Cortex of kidney (tissue), 1 donor: ENCODE measurements at places on chromosomes 2 and 18.

DNA sequence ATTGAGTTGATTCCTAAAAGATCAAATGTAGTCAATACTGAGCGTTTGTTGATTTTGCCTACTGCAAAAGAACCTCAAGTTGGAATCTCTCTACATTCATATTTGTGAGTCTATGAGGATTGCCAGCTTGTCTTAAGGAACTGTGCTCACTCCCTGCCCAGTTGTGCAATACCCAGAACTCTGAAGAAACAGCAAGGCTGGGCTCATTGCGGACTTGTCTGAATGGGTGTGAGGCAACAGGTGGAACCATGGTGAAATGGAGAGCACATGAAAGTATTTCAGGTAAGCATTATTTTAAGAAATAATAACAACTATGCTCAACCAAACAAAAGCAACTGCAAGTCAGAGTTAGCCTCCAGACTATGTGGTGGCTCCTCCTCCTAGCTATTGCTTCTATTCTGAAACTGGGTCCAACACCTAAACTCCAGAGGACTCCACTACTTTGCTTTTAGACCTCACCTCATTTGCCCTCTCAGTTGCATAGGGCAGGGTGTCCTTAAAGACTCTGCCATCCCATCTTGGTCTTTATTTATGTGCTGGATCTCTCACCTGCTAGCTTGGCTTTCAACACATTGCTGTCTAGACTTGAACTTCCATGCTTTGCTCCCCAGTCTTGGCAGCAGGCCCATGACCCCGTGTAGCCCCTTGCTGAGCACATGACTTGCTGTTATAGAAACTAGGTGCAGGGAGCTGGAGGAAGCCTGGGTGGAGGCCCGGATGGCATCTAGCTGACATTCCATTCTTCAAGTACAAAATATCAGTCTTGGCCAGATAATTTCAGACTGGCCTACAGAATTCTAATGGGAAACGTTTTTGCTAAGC, 94.8 kb upstream of the ARL5A start:
- no peak for DNase-seq

DNA sequence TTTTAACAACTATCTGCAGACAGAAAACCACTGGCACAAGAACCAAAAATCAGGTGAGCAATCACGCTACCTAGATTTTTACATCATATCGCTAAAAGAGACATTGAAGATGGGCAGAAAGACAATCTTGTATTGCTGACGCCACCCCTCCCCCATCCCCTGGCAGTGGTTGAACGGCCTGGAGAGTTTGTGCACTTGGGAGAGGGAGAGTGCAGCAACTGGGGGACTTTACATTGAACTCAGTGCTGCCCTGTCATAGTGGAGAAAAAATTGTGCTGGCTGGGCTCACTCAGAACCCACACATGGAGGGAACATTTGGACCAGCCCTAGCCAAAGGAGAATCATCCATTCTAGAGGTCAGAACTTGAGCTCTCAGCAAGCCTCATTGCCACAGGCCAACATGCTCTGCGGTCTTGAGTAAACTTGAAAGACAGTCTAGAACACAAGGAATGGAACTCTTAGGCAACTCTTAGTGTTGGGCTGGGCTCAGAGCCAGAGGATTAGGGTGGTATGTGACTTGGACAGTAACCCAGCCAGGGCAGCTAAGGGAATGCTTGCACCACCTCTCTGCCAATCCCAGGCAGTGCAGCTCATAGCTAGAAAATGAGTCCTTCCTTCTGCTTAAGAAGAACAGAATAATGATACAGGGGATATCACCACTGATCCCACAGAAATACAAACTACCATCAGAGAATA, 220.0 kb upstream of the CYP26B1 start:
- no peak for DNase-seq

DNA sequence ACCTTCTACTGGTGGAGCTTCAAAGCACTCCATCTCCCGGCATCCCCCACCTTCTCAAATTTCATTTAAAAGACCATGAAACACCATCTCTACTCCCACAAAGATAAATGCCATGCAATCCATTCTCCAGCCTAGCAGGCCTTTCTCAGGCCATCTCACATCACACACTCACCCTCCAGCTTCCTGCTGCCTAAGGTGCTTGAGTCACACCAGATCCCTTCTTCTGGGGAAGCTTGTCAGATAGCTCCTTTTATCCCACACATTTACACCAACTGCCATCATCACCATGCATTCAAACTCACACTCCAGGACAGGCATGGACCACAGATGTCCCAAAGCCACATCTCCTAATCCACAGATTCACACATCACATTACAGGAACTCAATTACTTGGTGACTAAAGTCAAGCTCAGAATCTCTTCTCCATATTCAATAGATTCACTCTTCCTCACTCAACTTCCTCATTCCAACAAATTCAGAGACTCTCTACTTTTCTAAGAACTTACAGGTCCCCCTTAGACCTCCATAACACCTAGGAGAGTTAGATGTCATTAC, 292.5 kb downstream of the TNS1 start:
- DNase-seq: no peak

- no peak for DNase-seq
These were observed 139.8 kb upstream of the NCK2 start for GRCh38 chr2:105604938-105605337.

DNA sequence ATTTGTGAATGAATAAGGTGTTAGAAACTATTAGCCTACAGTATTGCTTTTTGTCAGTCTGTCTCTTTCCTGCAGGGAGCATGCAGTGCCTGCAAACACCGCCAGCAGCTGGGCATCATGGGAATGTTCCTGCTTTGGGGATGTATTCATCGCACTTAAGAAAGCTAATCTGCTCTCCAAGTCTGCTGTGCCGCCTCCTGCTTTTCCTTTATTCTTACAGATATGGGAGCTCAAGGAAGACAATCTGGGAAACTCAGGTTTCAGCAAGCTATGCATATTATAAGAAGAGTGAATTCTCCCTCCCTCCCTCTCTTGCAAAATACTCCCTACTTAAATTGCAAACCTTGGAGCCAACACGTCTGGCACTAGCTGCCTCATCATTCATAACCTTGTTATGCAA, 479.2 kb upstream of the ACVR2A start:
- DNase-seq: no peak

GRCh38 chr18:31723990-31724711, 36.5 kb downstream of the SLC25A52 start:
- DNase-seq: no peak

DNA sequence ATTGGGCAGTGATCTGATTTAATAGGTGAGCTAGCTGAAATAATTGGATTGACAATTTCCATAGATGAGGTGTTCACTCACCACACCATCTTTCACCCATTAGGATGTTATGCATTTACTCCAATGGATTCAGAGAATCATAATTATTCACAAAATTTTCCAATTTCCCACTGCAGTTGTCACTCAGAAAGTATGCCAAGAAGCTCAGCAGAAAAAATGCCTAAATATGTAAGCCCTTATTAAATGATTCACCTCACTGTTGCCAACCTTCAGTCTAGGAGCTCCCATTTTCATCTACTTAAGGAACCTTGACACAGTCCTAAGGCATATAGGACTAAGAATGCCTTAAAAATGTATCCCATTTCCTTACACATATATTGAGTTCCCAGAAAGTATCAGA, 94.3 kb downstream of the MBD2 start:
- no peak for DNase-seq

- DNase-seq: no peak
These were observed 1910.7 kb upstream of the LRRTM1 start for GRCh38 chr2:82215212-82215611.

DNA sequence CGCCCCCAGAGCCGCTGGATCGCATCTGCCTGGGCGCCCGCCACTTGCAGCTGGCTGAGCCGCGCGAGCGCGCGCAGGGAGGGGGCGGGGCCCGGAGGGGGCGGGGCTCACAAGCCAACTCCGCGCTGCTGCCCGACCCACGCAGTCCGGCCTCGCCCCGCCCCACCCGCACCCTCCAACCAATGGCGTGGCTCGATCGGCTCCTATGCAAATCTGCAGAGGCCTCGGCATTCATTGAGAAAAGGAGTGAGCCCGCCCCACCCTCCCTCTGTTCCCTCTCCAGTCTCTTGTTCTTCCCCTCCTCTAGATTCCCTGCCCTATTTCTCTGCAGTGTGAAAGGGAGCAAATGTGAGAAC, at the start of gene ALK:
Gene ALK (minus strand): TSS at position 27 of the 356 bp plus-strand sequence. CDS start 927 bp downstream, outside the sequence.
- no peak for DNase-seq

DNA sequence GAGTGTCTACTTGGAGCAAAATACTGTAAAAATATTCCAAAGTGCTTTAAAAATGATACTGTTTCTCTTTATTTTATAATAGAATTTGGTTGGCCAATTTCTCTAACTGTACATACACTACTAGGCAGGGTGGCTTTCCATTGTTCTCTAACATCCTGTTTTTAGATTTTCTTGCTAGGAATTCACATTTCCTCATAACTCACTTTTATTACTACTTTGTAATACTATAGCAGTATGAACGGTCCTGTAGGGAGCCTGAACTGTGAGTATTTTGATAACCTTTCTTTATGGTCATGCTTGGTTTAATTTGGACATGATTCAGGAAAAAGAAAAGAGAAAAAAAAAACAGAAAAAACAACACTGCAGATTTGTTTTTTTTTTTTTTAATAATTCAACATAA, 37.8 kb downstream of the GCG start:
- no peak for DNase-seq

GRCh38 chr2:16050261-16050907, 110.0 kb downstream of the MYCN start:
- DNase-seq: no peak

- no peak for DNase-seq
These were observed 1.2 kb upstream of the BCL11A start for GRCh38 chr2:60554646-60555065.

GRCh38 chr2:233928594-233929351, 11.6 kb downstream of the TRPM8 start:
- DNase-seq: no peak

DNA sequence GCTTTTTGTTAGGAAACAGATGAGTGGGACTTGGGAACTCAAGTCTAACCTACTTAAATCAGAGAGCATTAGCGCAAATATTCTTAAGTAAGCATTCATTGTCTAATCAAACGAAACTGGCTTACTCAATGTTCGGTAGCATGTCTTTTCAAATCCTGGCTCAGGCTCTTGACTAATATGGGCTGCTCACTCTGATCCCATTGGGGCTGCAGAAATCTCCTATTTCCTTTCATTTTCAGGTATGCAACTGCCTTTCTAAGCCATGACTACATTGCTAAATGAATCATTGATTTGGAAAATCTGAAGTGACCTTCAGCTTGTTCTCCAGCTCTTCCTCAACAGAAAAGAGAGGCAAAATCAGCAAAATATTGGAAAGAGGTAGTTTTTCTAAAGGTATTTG, 2084.4 kb upstream of the PIK3C3 start:
- no peak for DNase-seq

- no peak for DNase-seq
These were observed 132.3 kb upstream of the DLX2 start for GRCh38 chr2:172234716-172235691.

DNA sequence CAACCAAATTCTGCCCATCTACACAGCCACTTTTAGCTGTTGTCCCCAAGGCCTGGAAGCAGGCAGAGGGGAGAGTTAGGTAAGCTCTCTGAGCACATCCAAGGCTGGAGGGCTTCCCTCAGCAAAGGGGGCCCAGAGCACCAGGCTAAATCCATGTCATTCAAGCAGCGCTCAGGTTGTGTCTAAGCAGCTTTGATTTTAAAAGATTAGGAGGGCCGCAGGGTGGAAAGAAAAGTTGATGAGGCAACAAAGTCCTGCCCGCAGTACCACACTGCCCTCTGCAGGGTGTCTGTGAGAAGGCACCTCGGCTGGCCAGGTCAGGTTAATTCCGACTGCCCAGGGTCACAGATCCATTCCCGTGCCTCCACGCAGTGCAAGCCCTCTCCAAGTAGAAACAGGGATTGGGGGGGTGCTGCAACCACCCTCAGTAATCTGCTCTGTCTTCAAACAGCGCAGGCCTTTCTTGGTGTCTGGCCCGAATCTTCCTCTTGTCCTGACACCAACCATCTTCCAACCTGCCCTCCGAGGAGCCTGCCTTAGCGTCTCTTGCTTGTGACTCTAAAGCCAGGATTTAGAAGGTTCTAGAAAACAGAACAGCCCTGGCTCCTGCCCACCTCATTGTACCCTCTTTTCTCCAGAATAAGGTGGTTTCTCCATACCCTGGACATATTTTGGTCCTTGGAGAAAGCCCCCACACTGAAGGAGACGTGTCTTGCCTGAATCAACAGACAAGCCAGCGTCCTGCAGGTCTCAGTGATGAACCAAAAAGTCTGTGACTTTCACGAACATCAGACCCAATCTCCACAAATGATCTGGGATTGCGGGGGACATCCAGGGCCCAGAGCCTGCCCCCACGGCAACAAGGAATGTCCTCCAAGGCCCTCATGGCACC, 289.2 kb downstream of the TNS1 start:
- no peak for DNase-seq

- no peak for DNase-seq
These were observed 32.2 kb downstream of the IKZF2 start for GRCh38 chr2:213119061-213119809.

GRCh38 chr2:40558761-40559160, 106.9 kb upstream of the SLC8A1 start:
- no peak for DNase-seq

- no peak for DNase-seq
These were observed 31.9 kb upstream of the CREG2 start for GRCh38 chr2:101419096-101419663.

GRCh38 chr18:54163453-54163852, 61.0 kb downstream of the MBD2 start:
- no peak for DNase-seq

DNA sequence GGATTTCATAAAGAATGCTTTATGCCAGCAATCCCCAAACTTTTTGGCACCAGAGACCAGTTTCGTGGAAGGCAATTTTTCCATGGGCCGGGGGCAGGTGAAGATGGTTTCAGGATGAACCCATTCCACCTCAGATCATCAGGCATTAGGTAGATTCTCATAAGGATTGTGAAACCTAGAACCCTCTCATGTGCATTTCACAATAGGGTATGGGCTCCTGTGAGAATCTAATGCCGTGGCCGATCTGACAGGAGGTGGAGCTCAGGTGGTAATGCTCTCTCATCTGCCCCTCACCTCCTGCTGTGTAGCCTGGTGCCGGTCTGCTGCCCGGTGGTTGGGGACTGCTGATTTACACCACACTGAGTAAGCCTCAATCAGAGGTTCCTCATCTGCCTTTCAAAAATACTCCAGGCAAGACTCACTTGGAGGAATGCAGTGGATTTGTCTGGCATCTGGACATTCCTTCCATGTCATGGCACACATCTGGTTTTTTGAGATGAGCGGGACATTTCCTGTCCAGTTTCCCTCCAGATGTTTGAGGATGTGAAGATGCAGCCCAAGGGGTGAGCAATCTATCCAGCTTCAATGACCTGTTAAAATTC, 185.8 kb downstream of the VAPA start:
- DNase-seq: no peak
